ENCODE measurements at places on chromosomes 11 and 22.

DNA sequence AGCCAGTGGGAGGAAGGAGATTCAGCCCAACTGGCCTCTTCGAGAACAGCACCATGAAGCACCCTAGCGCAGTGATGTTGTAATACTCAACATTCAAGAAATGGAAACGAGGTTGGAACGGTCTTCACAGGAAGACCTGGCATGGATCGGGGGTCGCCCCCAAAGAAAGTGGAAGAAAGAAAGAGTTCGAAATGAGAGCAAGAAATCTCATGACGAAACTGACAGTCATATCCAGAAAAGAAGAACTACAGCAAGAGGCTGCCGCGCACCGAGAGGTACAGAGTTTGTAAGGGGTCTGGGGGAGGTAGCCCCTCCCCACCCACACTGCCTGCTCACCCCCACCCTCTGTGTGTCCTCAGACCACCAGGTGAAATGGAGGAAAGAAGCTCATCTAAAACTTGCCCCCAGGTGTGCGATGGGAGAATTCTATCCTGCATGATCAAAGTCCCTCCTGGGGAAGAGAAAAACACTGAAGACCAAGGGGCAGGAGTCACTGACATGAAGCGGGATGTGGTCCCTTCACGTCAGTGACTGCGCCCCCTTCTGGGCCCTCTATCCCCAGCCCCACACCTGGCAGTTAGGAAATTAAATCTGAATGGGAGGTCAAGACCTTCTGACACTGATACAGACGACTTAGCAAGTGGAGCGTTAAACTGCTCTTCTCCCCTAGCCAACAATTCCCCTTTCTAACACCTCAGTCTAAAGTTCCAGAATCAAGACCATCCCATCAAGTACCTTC, 52.9 kb upstream of the SPATA19 start:
- DNase-seq: peak; percentile 8

DNA sequence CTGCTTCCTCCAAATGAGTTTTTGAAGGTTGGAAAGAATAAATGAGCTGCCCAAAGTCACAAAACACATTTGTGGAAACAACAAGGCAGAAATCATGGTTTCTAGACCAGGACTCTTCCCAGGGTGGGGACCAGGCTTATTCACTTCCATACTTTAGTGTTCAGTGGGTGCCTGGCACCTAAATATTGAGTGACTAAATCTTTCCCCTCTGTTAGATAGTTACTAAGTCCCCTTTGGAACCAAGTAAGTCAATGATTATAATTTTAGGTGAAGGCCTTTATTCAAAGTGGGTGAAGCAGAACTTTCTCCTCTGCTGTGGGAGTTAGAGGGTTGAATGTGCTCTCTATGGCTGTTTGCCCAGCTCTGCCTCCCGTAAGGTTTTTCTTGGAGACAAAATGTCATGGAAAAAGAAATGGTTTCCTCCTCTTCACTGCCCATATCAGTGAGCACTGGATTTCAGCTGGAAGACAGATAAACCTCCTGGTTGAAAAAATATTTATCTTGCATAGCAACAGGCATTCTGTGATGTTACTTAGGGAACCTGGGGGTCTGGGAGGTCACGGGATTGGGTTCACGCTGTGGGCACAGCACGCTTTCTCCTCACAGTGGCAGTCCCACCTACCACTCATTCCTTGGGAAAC, 117.8 kb downstream of the CCDC81 start:
- no peak for DNase-seq

DNA sequence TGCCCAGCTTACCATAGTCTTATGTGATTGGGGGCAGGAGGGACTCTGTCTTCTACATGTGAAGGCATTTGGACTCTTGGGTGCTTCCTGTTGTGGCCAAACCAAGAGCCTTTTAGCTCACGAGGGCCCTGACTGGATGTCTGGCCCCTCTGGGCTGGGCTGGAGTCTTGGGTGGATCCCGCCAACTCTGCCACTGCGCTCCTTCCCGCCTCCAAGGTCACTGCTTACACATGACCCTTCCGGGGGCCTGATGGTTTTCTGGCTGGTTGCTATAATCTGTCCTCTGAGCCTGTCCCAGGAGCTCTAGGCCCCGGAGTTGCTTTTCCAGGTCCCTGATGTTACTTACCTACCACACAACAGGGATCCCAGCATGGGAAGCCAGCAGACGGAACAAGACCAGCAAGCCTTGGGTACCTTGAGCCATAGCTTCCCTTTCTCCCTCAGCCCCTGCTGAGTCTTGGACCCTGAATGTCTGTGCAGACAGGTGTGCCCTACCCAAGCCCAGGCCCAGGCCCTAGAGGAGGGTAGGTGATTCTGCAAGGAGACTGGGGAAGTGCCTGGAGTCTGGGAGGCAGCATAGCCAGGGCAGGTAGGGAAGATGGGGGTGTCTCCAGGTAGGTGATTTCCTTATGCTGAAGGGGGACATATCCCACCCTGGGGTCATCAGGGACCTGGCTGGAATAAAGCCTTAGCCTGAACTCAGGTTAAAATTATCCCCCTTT, 100.3 kb downstream of the TSPAN18 start:
- no peak for DNase-seq

DNA sequence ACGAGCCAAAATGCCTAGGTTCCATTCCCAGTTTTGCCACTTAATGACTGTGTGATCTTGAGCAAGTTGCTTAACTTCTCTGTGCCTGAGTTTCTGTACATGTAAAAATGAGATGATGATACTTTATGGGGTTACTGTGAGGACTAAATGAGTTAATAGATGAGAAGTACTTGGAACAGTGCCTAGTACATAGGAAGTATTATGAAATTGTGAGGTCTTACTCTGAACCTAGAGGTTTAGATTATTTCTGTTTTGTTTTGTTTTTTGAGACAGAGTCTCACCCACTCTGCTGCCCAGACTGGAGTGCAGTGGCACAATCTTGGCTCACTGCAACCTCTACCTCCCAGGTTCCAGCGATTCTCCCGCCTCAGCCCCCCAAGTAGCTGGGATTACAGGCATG, 227.0 kb upstream of the POU2AF2 start:
- no peak for DNase-seq

DNA sequence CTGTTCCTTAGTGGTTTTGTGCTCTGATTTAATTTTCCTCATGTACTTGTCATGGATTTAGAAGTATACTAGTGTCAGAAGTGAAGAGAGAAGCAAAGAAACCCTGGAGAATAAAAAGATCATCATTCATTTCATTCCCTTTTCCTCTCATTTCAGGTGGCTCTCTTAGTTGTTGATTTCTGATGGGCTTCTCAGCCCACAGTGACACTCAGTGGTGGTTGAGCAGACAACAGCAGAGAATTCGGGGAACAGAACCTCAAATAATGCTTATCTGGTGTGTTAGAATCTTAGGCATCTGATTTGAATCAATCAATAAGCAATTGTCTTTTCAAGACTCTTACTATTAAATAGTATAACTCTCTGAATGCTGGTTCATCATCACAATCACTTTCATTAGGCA, 1289.4 kb downstream of the FAM181B start:
- DNase-seq: no peak

GRCh38 chr11:746289-747157, 741 bp upstream of the TALDO1 start:
- no peak for DNase-seq

- no peak for DNase-seq
Observed at GRCh38 chr11:33897761-33898375, 6.0 kb upstream of the LMO2 start.

DNA sequence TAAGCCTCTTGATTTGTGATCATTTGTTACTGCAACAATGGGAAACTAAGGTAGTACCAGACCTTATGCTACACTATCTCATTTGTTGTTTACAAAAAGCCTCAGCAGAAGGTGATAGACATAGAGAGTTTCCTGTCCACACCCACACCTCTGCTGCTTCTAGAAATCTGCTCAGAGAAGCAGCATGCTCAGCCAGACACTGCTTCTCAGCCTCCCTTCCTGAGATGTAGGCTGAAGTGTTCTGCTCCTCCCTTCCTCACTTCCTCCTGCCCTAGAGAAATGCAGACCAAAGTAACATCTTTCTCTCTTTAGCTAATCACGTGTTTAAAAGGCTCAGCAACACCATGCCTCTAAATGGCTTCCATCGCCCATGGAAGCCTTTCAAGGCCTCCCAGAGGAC, 88.4 kb downstream of the SLC1A2 start:
- DNase-seq: peak; percentile 48

- DNase-seq: no peak
Observed at GRCh38 chr11:77967121-77967520, 27.3 kb downstream of the INTS4 start.

GRCh38 chr11:69702769-69703452, 911 bp downstream of the FGF19 start:
- no peak for DNase-seq

DNA sequence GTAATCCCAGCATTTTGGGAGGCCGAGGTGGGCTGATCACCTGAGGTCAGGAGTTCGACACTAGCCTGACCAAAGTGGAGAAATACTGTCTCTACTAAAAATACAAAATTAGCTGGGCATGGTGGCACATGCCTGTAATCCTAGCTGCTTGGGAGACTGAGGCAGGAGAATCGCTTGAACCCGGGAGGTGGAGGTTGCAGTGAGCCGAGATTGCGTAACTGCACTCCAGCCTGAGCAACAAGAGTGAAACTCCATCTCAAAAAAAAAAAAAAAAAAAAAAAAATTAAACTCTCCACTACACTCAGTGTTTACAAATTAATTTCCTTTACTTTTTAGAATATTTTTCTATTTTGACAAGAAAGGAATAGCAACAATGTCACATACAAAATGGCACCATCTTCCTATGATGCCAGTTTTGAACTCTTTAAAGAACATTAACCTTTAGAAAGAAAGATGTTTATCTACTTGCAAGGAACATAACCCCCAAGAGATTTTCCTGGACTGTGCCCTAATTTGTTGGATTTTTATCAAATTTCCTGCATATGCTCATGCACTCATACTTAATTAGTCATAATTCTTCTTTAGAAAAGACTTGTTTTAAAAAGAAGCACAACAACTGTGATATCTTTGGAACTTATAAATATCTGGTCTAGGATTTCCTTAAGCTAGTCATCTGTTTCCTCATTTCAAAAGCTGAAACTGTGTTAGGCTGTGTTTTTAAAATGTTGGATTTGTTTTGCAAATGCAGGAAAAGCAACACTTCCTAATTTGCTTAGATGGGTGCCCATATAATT, 22.6 kb upstream of the HIPK3 start:
- no peak for DNase-seq

DNA sequence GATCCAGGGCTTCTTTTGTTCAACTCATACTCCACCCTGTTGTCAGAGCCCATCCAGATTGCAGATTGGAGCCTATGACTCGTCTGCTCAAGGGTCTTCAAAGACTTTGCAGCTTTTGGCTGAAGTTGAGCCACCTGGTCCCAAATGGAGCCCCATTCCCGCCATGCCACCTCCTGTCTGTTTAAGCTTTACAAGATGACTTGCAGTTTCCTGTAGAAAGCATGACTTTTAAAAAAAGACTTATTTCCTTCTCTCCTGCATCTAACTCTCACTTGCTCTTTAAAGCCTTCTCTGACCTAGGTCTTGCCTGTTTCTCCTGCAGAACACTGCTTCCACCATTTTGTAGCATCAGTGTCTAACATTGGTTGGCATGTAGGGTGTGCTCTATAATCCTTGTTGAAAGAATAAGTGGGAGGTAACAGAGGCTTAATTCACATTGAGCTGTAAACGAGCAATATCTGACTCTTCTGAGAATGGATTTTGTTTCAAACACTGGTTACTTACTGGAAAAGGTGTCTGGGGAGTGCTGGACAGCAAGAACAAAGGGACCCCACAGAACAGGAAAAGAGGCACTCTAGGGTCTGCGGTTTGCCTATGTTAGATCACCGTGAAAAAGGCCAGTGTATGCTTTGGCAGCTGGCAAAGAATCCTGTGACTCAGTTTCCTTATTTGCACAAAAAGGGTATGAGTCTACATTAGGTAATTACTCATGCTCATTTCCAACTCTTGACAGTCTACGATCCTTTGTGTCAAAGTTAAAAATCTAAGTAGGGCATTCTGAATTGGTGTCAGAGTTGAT, 30.3 kb downstream of the NF2 start:
- no peak for DNase-seq

DNA sequence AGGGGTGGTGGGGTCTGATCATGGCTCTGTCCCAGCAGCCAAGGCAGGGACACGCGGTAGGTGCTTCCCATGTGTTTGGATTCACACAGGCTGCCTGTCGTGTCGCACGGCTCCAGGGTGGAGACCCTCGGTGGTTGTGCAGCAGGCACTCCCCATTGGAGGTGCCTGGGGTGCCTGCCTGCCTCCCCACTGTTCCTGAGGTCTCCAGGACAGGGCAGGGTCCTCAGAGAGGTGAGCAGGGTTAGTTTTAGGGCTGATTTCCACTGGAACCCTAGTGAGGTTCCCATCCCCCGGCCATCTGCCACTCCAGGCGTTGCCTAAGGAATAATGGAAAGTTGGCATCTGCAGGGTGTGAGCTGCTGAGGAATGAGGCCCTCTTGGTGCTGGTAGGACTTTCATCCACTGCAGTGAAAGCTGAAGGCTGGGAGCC, 32.3 kb downstream of the OSBPL5 start:
- DNase-seq: no peak

DNA sequence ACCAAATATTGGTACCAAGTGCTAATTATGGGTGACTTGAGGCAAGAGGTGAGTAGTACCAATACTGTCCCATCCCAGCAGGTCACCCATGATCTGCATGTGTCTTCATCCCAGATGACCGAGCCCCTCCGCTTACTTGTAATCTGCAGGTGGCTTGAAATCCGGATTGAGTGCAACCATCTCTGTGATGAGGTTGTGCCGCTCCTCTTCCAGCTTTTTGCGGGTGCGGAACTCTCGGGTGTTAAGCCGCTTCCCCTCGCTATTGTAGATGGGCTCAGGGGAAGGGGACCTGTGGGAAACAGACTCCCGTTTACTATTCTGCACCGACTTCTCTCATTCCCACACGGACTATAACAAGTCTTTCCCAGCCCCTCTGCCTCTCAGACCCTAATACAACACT, 8.2 kb downstream of the SF1 start:
- no peak for DNase-seq

DNA sequence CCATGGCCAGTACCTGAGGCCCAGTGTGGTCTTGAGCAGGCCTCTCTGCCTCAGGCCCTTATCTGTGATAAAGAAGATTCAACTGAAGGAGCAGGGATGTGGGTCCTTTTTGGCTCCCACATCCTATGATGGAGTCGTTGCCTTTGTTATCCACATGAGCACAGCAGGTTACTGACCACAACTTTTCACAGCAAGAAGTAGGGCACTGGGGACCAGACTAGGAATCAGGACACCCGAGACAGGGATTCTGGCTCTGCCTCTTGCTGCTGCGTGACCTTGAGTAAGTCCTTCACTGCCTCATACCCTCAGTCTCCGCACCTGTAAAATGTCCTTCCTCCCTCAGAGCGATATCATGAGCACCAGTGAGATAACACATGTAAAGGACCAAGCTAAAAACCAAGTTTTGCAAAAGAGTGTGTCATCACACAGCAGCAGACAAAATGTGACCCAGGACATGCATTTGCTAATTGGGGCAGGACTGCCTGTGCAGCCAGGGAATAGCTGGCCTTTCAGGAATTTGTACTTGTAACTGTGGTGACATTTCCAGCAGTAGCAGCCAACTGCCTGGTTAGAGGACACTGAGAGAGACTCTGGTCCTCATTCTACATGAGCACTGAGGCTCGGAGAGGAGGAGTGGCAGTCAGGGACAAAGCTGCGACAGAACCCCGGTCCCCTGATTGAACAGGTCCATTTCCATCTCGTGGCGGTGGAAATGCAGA, 13.2 kb upstream of the SMIM35 start:
- DNase-seq: no peak

Data from CD8-positive, alpha-beta memory T cell (primary cell).